ENCODE measurements at places on chromosomes 12 and 14.

DNA sequence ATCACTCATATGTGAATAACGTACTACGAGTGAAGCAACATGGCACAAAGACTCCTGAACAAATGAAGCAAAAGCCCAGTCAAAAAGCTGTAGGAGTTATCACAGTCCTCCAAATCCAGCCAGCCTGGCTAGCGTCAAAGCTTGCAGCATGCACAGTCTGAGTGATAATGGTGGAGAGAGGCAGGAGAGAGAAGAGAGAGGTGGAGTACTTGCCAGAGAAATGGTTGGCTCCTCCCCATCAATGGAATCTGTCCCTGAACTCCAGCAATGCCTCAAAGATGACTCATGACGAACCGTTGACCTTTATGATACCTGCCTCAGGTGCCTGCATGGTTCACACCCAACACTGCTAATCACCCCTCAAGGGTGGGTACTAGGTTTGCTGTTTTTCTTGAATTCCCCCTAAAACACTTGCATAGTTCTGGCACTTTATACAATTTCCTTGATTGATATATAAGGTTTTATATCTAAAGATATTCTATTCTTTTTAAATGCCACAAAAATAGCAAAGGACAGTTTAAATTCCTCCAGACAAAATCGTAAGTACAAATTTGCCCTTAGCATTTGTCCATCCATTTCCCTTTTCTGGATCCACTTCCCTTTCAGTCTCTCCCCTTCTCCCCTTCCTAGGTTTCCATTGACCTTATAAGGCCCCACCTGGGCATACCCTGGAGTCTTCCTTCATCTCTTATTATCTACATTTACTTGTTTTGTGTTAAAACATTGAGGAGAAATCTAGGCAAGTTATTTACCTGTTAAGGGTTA is 10.2 kb downstream of the ARHGDIB start:
- DNase-seq: no peak

- DNase-seq: no peak
These were observed 21.4 kb upstream of the RCOR1 start for GRCh38 chr14:102571043-102571442.

DNA sequence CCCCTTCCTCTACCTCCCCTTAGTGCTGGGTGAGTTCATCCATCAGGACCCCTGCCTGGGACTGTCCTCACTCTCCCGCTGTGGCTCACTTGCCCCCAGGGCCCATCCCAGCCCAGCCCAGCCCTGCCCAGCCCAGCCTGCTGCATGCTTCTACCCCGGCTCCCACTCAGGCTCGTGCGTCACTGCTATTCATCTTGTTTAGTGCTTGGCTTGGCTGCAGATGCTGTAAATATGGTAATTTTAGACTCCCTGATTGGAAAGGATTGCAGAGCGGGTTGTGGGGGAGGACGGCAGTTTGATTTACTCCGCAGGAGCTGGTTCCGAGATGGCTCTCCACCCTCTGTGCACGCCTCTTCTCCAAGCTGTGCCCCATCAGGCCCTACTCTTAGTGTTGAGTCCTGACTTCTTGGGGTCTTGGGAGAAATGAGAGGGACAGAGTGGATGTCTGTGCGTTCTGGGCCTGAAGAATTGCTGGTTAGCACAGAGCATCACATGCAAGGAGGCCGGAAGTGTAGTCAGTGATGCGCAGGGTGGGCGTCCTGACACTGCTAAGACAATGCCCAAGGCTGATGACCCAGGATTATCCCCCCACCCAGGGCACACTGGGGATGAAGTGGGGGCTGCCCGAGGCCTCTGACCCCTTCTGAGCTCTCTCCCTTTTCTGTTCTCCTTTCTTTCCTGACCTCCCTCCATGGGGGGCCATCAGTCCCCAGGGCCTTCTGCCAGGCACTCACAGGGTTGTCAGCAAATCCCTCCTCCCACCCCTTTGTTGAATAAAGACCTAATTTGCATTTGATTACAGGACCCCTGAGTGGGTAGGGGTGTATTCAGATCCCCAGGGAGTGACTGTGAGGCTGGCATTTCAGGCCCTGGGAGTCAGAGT is 244.4 kb downstream of the ZFP36L1 start:
- DNase-seq: no peak

DNA sequence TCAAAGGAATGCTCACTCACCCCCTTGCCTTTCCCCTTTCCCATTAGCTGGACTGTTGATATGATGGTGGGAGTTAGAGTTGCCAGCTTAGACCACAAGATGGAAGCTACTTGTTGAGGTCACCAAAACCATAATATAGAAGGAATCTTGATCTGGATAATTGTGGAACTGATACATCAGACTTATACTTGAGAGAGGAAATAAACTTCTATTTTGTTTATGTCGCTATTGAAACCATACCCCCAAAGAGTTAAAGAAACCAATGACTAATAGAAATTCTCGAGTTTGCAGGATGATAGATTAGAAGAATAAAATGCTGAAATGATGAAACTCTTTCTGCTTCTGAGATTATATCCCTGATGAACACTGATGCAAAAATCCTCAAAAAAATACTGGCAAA is 37.9 kb downstream of the TDG start:
- no peak for DNase-seq

DNA sequence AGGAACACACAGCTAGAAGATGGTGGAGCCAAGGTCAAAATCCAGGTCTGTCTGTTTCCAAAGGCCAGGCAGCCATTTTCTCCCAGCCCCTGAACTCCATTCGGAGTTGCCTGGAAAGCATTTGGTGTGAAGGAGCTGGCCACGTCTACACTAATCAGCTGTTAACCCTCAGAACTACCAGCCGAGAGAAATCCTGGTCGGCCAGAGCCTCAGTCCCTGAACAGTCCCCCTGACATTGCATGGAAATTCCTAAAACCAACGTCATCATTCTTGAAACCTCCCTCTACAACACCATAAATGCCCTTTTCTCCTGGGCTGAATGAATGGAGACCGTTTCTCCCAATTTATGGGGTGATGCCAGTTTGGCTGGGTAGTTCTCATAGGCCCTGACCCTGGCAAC is 245.6 kb downstream of the SLC41A2 start:
- no peak for DNase-seq

DNA sequence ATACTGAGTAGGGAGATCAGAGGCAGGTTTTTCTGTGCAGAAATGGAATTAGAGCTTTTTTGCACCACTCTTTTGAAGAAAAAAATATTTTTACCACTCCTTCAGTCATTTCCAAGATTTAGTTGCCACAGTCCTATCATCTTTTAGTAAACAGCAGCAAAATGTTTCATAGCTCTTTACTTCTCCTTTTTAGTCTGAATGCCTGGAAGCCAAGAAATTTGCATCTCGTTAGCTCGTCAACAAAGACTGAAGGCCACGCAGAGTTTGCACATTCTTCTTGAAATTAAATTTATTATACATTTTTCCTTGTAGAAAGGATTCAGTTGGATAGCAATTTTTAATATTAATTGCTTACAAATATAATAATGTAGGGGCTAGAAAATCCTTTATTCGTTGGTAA is 544.5 kb upstream of the ATP2B1 start:
- DNase-seq: no peak

GRCh38 chr12:113837528-113838296 is 128.4 kb downstream of the RBM19 start:
- DNase-seq: no peak

DNA sequence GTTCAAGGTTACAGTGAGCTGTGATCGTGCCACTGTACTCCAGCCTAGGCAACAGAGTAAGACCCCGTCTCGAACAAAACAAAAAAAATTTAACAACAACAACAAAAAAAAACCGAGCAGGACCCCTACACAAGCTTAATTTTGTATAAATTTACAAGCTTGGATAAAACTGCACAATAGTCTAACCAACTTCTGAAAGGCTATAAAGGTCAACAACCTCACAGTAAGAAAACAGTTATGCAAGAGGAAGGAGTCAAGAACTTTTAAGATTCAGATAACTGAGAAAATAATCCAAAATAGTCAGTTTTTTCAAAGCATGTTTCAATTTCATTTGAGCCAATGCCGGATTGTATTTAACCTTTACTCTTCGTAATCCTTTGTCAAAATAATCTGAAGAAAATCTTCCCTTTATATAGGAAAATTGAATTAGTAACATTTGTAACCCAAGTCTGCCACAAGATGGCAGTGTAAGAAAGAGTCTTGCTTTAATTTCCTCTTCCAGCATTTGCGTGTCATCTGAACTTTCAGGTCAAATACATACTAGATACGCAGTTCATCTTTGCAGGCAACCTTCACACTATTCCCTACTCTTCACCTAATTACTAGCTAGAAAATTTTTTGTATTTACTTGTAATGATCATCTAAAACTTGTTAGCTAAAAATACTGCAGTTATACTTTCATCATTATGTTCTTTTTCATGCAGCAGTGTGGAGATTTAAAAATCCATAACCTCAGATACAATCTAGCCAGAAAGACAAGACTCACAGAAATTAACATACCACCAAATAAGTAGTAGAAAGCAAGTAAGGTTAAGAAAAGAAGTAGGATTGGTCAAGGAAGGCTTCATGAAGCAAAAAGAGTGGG is 5.8 kb downstream of the CCNB1IP1 start:
- DNase-seq: peak; percentile 34

- DNase-seq: no peak
These were observed 13.3 kb downstream of the C12orf75 start for GRCh38 chr12:105343836-105344235.

DNA sequence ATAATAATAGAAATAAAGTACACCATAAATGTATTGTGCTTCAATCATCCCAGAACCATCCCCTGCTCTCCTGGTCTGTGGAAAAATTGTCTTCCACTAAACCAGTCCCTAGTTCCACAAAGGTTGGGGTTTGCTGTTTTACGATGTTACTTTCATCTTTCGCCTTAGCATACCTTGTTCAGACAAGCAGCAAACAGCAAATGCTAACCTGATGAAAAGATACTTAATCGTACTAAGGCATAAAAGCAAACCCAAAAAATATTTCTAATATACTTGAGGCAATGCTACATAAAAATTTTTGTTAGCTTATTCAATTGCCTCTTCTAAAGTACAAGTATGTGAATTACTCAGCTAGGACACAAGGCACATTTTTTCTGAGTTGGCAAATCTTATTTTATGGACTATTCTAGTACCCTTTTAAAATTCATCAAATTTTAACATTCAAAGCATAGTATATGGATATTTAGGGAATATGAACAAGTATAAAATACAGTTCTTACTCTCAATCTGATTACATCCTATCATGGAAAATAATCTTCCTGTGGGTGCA is 97.1 kb upstream of the PLEKHG7 start:
- DNase-seq: no peak

DNA sequence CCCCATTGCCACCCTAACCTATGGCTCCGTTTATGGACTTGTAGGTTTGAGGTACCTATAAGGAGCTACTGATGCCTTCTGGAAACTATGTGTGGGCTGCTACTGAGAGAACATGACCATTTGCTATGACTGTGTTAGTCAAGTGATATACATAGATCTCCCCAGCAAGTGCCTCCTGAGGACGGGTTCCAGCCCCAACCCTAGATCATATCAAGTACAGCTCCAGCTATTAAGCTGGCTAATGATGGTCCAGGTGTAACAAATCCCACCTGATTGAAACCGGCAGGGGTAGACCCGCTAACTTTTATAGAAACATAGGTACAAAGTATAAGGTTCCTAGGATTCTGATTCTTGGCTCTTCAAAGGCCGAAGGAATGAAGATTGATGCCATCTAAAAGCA is 23.7 kb downstream of the NINJ2 start:
- no peak for DNase-seq

DNA sequence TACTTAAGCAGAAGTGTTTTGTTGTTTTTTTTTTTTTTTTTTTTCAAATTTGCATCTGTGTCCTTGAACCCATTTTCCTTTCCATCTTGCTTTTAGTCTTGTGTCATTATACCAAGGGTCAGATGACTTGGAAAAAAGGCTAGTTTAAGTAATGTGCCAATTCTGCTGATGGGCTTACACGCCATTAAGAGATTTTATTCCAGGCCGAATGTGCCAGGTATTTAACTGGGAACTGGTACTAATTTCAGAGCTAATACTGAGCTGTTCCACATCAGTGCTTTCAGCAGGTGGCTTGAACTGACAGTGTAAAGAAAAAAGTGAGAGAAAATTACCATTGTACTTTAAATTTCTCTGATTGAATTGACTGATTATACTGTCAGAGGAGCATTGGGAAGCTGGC is 224.9 kb downstream of the NPAS3 start:
- no peak for DNase-seq

DNA sequence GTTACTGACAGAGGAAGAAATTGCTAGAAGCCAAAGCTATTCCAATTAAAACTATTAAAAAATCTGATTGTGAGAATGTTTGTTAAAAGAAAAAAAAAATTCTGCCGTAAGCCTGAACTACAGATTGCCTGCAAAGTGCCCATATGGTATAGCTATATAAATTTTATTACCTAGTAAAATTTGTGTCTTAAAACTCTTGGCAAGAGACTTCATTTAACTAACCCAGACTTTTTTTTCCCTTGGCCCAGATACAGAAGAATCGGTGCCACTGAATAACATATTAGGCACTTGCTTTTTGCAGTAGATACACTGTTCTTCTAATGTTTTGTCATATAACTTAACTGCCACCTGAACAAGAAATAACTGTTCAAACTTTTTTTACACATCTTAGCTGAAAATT is 125.5 kb downstream of the RPS29 start:
- DNase-seq: no peak

GRCh38 chr12:111028830-111029229 is 108.5 kb upstream of the MYL2 start:
- DNase-seq: no peak

- no peak for DNase-seq
These were observed 513 bp downstream of the CCNK start for GRCh38 chr14:99481745-99482099.

- DNase-seq: peak; percentile 41
These were observed 46.3 kb downstream of the NTS start for GRCh38 chr12:85920324-85920947.

DNA sequence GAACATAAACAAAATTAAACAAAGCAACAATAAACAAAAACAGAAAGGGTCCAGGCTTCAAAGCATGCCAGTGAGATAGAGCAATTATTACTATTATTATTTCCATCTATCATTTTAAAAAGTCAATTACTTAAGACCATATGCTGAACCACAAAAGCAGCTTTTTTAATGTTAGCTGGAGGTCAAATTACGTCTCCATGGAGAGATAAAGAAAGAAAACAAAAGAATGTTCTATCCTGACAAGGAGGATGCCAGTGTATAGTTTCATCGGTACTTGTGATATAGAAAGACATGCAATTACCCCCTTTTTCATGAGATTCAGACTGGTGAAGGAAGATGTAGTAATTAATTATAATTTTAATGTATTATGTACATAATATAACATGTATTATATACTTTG is 81.6 kb upstream of the DCN start:
- no peak for DNase-seq

DNA sequence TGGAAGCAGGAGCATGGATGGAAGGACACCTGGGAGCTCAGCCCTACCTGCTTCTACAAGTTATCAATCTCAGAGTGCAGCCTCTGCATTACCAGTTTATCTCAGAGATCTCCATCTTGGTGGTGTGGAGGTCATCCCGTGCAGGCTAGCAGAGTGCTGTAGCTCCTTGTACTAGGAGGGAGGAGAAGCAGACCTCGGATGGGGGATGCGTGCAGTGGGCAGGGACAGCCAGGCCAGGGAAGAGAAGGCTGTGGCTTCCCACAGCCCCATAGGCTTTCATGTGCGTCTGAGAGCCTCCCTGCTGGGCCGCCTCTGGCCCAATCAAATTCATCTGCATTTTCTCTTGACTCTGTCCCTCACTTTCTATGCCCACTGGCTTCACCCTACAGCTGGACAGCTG is 8.8 kb upstream of the KRT82 start:
- no peak for DNase-seq
